ENCODE measurements at places on chromosomes 12 and 14.

- no peak for DNase-seq
Measured at GRCh38 chr14:43778570-43778936, 728.5 kb downstream of the FSCB start.

GRCh38 chr14:104567957-104568225, 11.7 kb upstream of the C14orf180 start:
- DNase-seq, result no peak

- peak; percentile 55 for DNase-seq
Measured at GRCh38 chr12:82874945-82875344, 188.2 kb downstream of the TMTC2 start.

GRCh38 chr12:44544018-44544417, 332.1 kb downstream of the NELL2 start:
- DNase-seq, result no peak

GRCh38 chr14:31326111-31326510, 94.2 kb downstream of the HEATR5A start:
- no peak for DNase-seq

- DNase-seq, result no peak
Measured at GRCh38 chr12:38053655-38054464, 262.7 kb upstream of the ALG10B start.

- DNase-seq, result no peak
Measured at GRCh38 chr12:111754671-111755070, 12.1 kb upstream of the ALDH2 start.

DNA sequence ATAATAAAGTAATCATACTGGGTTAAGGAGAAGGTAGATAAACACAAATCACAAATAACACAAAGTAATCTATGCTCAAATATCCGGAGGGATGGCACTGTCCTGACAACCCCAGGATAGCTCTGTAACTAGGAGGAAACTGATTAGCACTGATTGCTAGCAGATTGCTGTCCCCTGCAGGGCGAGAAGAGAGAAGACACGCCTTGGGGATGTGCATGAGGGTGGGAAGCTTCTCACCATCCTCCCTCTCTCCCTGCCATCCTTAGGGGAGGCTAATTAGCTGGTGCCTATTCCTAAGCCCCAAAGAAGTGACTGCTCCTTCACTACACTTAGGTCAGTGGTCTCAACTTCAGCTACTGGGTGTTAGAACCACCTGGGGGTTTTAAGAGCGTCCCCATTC, 27.0 kb upstream of the TMEM260 start:
- DNase-seq, result no peak

Measured in retinal pigment epithelial cell (primary cell).